ENCODE measurements at places on chromosomes 11 and 22. TPM values are rescaled to one million over a fixed set of nuclear protein-coding genes. Genes with fewer than 3 reads are reported as not detected.

USP28 gene
- 23.4 TPM for total RNA-seq

GGTLC3 gene
- not detected for total RNA-seq

GRCh38 chr11:38510041-38510440 is 1912.0 kb upstream of the RAG2 start:
- no peak overlapping the region for H3K4me3 ChIP-seq
- no peak for DNase-seq
- no peak overlapping the region for H3K27ac ChIP-seq

DNA sequence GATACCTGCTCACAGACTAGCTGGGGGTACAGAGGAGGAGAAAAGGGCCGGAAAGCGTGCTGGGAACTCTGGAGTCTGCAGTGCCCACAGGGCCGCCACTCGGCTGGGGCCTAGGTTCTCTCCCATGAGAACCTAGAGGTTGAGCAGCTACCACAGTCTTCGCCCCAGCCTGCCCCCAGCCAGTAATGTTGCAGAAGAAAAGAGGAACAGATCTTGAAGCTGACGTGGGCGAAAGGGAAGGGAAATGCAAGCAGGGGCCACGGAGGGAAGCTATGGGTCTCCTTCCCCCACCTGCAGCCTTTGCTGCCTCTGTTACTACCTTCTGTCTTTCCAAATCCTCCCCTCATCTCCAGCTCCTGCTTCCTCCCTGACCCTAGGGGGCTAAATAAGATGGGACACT is 28.8 kb upstream of the P2RY2 start:
- no peaks in the 10 kb centered on the region for H3K36me3 ChIP-seq
- H3K27me3 ChIP-seq, result no peaks in the 10 kb centered on the region
- no peak overlapping the region for H3K27ac ChIP-seq

GRCh38 chr22:24873226-24873625 is 67.2 kb downstream of the SGSM1 start:
- H3K27me3 ChIP-seq, result no peaks in the 10 kb centered on the region
- no peak overlapping the region for H3K27ac ChIP-seq
- H3K36me3 ChIP-seq, result no peaks in the 10 kb centered on the region
- no peak overlapping the region for H3K4me3 ChIP-seq
- DNase-seq, result no peak

- H3K36me3 ChIP-seq, result no peaks in the 10 kb centered on the region
- H3K4me1 ChIP-seq, result no peaks in the 10 kb centered on the region
- no peaks in the 10 kb centered on the region for H3K27me3 ChIP-seq
- no peak for DNase-seq
Observed at GRCh38 chr11:70833011-70833410, 419.4 kb downstream of the SHANK2 start.

DNA sequence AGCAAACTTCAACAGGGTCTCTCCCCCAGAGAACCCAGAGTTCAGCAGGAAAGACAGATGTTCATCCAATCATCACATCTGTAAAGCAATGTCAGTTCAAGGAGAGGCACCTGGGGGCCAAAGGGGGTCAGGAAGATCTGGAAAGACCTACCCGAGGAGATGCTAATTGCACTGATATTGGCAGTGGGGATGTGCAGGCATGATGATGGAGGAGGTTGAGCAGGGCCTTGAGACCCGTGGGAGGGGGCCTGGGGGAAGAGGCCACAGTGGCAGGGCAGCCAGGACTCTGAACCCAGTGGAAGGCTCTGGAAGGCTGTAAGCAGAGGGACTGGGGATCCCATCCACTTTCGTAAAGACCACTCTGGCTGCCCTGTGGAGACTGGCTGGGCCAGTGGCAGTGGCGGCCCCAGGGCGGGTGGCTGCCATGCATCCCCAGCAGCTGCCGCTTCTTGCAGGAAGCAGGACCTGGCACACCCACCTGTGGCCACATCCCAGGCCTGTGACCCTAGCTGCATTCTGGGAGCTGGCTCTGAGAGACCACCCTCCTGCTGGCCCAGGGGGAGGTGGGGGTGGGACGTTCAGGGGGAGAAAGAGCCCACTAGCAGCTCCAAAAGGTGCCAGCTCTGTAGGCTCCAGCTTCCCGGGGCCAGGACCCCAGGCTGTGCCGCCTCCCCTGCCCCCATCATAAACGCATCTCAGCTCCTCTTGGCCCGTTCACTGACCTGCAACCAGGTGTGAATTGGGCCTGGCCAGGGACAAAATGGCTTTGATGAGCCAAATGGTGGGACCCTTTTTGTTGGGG is 59.9 kb upstream of the FGF3 start:
- H3K27ac ChIP-seq, result no peak overlapping the region
- H3K27me3 ChIP-seq, result no peaks in the 10 kb centered on the region
- DNase-seq, result no peak
- no peaks in the 10 kb centered on the region for H3K36me3 ChIP-seq
- no peak overlapping the region for H3K4me3 ChIP-seq

- H3K27ac ChIP-seq, result no peak overlapping the region
- no peaks in the 10 kb centered on the region for H3K36me3 ChIP-seq
- no peak overlapping the region for H3K4me3 ChIP-seq
- DNase-seq, result no peak
Observed at GRCh38 chr22:36948273-36949225, 35.1 kb downstream of the CSF2RB start.
